ENCODE measurements at places on chromosomes 16 and 17.

DNA sequence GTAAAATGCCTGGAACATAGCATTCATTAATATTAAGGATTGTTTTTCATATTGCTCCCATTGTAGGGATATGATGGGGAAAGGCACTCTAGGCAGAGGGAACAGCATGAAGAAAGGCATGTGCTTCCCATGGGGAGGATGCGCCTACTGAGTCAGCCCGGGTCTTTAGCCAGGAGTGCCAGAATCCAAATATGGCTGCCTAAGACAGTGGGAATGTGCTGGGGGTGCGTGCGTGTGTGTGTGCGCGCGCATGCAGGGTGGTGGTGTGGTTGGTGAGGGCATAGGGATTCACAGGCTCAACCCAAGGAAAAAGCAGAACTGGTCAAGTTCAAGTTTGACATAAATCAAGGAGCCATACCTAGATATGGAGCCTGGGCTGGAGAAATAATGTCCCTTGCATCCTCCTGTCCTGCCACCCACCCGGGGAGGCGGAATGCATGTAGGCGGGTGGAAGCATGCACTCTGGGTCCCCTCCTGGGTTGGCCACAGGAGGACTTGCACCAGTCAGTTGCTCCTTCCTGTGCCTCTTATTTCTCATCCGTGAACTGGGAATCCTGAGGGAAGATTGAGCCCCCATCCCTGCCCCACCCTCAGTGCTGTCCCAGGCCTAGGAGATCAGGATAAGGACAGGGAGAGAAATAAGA lies 18.6 kb upstream of the NDRG4 start:
- no peak for DNase-seq

- no peak for DNase-seq
These were observed 104.6 kb downstream of the SPAG9 start for GRCh38 chr17:51016099-51016498.

DNA sequence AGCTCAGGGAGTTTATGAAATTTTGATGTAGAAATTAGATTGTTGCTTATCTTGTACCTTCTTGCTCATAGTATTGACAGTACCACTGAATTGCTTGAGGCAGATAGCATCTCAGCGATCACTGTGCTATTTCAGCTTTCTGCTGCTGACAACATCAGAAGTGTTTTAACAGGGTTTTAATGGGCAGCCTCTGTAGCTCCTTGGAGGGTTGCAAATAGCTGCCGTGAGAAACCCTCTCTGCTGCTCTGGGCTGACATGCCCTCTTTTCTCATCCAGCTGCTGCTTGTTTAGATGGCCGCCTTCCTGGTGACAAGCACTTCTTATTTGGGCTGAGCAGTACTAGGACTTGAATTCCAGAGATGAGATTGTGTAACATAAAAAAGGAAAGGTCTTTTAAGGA lies 180.2 kb upstream of the TBX2 start:
- DNase-seq: no peak

DNA sequence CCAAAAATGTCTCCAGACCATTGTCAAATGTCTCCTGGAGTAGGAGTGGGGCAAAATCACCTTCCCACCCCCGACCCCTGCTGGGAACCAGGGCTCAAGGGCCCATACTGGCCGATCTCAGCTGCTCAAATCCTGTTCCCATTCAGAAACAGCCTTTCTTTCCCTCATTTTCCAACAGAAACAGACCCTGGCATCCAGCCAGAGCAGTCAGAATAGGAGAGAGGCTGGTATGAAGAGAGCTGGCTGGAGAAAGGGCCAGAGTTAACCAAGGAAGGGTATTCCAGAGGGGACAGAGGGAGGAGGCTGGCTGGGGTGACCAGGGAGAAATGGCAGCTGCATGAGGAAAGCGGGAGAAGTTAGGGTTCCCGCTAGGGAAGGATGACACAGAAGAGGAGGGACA lies 199.1 kb downstream of the XYLT1 start:
- DNase-seq: no peak

DNA sequence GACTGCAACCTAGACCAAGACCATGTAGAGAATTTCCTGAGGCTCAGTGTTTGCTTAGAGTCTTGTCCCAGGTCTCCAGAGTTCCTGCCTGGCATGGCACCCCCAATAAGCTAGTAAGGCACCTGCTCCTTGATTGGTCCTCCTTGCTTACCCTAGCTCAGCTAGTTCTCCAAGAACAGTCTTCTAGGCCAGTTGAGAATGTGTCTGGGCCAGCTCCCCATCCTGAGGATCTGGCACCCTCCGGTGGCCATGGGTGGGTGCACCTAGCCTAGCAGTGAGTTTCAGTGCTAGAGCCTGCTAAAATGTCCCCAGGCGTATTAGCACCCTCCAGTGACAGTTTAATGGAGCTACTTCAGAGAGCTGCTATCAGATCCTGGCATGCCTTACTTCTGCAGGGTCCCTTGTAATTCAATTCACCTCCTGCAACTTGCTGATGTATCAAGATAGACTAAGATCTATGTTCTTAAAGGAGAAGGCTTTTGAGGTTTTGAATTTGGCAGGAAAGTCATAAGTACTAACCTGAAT lies 44.4 kb upstream of the MED13 start:
- DNase-seq: peak; percentile 88

DNA sequence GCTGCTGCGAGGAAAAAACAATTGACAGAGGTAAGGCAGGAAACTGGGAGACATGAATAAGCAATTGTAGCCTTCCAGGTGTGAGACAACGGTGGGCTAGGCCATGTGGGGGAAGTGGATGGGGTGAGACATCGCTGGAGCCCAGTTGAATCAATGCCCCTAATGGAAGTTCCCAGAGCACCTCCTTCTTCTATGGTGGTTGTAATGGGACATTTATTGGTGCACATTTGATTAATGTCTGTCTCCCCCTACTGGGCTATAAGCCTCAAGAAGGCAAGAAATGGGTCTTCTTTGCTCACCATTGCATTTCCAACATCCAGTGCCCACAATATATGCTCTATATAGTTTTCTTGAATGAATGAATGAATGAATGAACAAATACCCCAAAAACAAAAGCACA lies 22.7 kb upstream of the CD300E start:
- DNase-seq: no peak

- DNase-seq: no peak
These were observed 35.2 kb downstream of the USP7 start for GRCh38 chr16:8928467-8928957.

GRCh38 chr16:8816967-8817655 lies 19.5 kb downstream of the PMM2 start:
- no peak for DNase-seq

- no peak for DNase-seq
These were observed 57.5 kb downstream of the DNAH2 start for GRCh38 chr17:7775051-7775450.

DNA sequence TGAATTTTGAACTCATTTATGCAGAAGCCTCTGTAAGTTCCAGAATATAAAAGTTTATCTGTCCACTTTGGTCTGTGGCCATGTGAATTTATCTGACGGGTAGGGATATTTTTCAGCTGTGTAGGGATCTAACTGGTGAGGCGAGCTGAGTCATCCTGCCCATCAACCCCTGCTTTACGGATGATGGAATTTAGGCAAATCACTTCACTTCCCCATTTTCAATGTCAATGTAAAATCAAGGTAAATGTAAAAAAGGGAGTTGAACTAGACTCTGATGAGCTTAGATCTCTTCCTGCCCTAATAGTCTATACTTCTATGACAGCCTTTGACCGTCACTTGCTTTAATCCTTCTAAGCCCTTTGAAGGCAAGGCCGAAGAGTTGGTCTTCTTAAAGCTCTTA lies 2.6 kb downstream of the SLC16A6 start:
- DNase-seq: no peak

DNA sequence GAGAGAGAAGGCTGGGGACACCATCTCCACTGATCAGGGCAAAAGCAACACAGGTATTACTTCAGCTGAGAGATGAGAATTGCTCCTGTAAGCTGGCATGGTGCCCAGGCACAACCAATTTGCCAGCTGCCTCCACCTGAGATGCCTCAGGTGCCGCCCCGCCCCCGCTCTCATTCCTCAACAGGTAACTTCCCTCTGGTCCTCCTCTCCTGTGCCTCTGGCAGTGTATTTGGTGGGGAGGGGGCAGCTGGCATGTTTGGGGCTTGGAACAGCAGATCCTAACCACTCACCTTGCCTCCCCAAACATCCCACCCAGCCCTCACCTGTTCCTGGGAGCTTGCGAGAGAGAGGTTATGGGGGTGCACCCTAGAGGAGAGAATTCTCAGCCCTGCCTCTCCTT lies 2.9 kb upstream of the SRCIN1 start:
- no peak for DNase-seq

DNA sequence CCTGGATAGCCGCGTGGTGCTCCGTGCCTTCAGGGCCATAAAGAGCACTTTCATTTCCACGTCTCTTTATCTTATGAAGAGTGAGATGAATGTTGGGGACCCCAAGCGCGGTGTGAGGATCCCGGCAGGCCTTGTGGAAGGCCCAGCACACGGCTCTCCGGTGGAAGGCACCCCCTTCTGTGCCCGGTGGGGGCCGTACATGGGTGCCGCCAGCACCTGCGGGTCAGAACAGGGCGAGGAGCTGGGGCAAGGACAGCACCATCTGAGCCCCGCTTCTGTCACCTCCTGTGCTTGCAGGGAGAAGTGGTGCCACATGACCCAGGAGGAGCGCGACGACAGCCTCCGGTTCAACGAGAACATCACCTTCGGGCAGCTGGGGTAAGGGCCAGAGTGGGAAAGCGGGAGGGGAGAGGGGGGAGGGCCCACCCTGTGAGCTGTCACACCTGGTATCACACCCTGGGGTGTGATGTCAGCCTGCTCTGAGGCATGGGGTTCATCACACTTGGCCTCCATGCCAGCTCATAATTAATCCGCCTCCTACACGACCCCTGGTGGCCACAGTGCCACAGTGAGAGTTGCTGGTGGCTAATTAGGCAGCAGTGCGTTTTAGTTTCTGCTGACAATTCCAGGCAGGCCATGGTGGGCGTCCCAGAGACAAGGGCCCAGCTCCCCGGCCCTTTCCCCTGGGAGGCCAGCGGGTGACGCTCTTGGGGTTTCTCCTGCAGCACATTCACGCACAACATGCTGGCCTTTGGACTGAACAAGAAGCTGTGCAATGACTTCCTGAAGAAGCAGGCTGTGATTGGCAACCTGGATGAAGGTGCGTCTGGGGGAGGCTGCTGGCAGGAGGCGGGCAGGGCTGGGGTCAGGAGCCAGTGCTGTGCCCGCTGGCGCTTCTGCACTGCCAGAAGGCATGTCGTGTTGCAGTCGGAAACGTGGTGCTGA lies 25.7 kb downstream of the CIBAR2 start:
- peak; percentile 62 for DNase-seq

GRCh38 chr16:72930396-72930795 lies 117.5 kb downstream of the ZFHX3 start:
- DNase-seq: no peak

GRCh38 chr17:51298508-51299371 lies 38.4 kb downstream of the UTP18 start:
- no peak for DNase-seq

- no peak for DNase-seq
These were observed 2.8 kb upstream of the APPBP2 start for GRCh38 chr17:60528828-60529227.

Measured in left lobe of liver (tissue), 2 donors.